ENCODE measurements at places on chromosomes 2 and 18. TPM values are rescaled to one million over a fixed set of nuclear protein-coding genes. Genes with fewer than 3 reads are reported as not detected.
A peak's percentile ranks its signal among the peaks of the same experiment; 100 is the strongest.

The PCARE gene
- total RNA-seq: not detected

The PAIP2B gene
- total RNA-seq: 3.7 TPM

The SCYGR4 gene
- not detected for total RNA-seq

The FBLN7 gene
- 25.4 TPM for total RNA-seq

GRCh38 chr2:2569836-2570235 is 238.8 kb upstream of the MYT1L start:
- DNase-seq: no peak

DNA sequence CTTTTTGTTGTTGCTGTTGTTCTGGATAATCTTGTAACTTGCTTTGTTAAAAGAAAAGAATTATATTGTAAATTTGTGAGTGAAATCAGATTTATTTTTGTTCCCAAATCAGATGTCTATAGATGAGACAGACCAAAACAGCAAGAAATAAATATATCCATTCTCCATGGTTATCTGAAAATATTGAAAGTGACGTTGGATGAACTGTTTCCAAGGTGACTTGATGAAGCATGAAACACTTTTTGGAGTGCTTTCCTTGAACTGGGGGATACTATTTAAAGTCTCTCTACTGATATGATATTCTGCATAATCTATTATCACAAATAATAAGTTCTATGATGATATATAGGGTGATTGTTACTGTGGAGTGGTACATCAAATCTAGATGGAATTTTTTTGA is 315.4 kb upstream of the THUMPD2 start:
- no peak for DNase-seq

DNA sequence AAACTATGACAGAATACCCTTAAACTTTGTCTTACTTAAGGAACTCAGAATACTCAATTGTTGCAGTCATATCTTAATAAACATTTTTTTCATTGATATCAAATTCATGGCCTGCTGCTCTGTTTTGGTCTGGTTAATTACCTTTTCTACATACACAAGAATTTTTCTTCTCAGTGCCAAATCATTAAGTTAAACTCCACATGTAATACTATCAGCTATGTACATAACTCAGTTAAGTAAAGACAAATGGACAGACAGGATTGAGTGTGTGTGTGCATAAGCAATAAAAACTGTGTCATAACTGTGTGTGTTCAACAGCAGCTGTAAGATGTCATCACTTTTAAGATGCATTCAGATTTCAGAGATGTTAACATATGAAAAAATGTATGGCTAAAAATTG is 34.4 kb downstream of the VRK2 start:
- DNase-seq: no peak

GRCh38 chr2:30113617-30114293 is 33.1 kb upstream of the YPEL5 start:
- DNase-seq: no peak

- DNase-seq: no peak
Observed at GRCh38 chr18:3104190-3105054, 91.5 kb upstream of the LPIN2 start.

DNA sequence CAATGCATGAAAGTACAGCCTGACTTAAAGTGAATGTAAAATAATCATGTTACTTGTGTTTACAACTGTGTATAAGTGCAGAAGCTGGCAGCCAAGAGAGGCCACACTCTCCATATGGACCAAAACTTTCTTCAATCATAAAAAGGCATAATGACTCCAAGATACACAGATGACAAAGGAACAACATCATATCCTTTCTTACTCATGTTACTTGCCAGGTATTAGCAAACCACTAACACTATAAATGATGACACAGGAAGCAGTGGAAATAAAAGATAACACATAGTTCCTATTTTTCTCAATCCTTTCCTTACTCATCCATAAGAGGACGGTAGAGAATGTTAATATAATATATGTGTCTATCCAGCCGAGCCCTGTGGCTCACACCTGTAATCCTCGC is 400.0 kb upstream of the CDH2 start:
- no peak for DNase-seq

DNA sequence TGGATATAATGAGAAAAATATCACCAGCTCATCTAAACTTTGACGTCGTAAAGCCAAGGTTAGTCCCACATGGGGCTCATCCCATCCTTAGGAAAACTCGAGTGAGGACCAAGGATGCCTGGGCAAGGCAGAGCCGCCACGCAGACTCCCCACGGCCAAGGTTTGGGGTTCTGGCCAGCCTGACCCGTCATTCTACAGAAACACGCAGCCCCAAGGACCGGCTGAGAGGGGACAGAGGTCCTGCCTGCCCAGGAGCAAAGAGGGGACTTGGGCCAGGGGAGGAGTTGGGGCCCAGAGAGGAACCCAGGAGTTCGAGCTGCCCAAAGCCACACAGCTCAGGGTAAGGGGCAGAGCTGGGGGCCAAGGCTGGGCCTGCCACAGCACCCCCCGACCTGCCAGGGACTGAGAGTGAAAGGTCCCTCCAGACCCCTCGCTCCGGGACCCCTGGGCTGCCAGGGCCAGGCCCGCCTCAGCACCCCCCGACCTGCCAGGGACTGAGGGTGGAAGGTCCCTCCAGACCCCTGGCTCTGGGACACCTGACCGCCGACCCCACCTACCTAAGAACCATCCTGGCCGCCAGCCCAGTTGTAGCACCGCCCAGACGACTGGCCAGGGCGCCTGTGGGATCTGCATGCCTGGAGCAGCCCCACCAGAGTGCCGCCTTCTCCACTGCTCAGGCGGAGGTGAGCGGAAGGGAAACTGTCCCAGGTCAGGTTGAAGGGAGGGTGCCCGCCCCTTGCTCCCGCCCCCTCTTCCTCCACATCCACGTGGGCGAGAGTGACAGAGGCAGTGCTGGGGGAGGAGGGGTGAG is at the start of gene PDCD1:
Gene PDCD1, minus strand, starts transcription at position 689 of the 811 bp plus-strand sequence. Its CDS starts 56 bp downstream, at position 633.
- peak; percentile 64 for DNase-seq

DNA sequence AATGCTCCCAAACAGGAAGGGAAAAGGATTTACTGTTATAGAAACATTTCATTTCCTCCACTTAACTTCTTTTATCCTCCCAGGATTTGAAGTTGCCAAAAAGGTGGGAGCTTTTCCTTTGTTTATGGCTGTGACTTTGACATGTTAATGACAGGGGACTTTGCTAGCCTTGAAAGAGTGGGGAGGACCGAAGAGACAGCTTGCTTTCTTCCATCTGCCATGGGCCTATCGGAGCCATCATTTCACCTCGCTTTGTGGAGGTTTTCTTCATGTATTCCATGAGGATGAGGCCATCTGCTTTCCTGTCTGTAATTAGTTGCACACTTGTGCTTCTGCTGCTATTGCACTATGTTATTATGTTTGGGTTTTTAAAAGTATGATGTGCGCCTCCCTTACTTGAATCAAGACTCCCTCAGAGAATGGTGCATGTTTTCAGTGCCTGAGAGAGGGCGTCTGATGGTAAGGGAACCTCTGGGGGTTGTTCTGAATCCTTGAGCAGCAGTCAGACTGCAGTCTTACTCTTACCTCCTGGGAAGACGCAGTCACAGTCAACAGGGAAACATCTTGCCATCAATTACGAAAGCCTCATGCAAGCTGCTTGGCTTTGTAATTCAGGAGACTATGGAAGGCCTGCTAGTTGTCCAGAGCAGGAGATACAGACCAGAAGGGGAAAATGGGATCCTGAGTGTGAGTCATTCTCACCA is 173.3 kb upstream of the MGAT5 start:
- no peak for DNase-seq

- DNase-seq: no peak
Observed at GRCh38 chr2:230690439-230690838, 22.2 kb upstream of the CAB39 start.
